ENCODE measurements at places on chromosomes 1 and 21.
A peak's percentile ranks its signal among the peaks of the same experiment; 100 is the strongest.

DNA sequence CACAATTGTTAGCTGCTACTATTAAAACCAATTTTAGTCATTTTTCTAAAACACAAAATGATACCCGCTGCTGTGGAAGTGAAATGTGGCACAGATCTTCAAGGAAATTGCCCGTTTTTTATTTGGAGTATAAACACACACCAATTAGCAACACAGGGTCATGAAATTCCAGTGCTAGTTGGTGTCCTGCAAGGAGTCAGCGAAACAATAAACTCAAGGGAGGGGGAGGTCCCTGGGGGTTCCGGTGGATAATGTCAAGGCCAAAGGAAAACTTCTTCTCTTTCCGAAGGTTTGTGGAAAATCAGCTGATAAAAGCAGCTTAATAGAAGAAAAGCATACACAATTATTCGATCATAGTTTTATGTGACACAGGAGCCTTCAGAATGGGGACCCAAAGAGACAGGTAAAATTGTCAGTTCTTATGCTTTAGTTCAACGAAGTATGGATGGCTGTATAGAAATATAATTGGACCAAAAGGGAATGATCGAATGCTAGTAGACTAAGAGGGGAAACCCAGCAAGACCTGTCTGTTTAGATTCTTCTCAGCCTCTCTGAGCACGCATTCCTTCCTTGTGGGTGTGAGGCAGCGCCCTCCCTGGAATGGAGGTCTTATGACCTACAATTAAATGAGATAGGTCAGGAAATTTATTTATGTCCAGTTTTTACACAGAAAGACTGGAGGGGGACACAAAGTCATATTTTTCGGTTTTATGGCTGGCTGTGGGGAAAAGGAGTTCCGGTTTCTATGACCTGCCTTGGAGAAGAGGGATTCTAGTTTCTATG, 65.9 kb downstream of the KCNK1 start:
- no peak for DNase-seq

- DNase-seq = no peak
Measured at GRCh38 chr1:15038232-15039016, 115.1 kb upstream of the TMEM51 start.

DNA sequence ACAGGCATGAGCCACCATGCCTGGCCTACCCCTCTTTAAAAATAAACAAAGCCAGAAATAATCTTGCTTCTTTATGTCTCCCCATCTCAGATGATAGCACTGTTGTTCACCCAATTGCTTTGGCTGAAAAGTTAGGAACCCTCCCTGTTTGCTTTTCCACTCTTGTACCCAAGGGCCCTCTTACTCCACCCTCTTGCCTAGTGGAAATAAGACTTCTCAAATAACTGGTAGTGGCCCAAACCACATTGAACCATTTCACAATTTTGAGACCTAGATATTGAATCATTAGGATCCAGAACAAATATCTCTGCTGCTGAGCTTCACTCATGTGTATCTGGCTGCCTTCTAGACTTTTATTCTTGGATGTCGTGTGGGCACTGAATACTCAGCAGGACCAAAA, 37.7 kb downstream of the RNF220 start:
- DNase-seq = no peak

DNA sequence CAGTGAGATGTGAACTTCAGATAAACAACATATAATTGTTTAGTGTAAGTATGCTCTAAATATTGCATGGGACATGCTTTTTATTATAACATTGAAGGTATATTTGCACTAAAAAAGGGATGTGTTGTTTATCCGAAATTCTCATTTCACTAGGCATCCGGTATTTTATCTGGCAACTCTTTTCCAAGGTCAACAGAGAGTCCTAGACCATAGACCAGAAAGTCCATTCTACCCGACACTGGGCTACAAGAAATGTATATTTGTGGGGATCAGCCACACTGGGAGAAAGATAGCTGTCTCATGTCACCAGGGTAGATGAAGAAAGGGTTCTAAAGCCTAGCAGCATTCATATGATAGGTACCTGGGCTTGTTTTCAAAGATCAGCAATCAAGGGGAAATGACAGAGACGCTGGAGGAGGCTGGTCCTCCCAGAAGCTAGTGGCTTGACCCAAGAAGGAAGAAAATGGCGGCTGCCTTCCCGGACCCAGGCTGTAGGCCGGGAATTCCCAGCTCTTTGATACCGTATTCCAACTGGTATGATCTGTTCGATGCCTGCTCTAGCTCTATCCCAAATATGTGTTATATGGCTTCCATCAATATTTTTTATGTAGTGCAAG, 161.1 kb upstream of the IRF2BP2 start:
- DNase-seq = no peak

- DNase-seq = no peak
Measured at GRCh38 chr21:42429856-42430255, 26.2 kb downstream of the UBASH3A start.

DNA sequence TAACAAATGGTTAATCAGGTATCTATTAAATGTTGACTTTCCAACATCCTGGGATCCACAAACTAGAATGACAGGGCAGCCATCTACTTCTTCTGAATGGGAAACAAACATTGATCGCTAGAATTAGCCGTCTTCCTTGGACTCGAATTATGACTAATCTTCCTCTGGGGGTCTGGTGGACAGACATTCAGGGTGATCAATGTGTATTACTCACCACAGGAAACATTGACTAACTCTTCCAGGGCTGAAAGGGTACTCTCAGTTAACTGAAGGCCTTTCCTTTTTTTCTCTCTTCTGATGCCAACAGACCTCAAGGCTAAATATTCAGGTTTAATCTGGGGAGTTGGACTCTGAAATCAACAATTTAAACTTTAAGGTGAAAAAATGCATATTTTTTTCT, 9.5 kb downstream of the NOL9 start:
- DNase-seq = no peak

DNA sequence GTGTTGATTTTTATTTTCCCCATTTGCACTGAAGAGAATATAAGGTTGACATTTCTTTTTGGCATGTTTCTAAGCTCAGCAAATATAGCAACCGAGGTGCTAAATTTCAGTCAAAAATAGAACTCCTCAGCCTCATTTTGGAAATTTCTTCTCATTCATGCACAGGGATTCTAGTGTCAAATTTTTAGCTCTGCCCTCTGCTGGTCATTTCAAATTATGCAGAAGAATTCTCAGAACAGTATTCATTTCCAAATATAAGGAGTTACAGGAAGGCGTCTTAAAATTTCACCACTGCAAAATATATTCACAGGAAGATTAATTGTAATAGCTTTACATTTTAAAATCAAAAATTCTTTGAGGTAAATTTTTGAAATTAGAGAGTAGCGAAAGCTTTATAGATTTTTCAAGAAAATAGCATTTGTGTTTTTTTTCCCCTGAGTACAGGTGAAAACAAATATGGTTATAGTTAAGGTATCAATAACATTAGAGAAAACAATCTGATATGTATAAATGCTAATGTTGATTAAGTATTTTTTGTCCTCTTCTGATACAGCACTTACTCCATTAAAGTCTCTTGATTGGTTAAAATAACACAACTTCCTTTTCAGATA, 57.9 kb downstream of the FMN2 start:
- DNase-seq = peak; percentile 30

DNA sequence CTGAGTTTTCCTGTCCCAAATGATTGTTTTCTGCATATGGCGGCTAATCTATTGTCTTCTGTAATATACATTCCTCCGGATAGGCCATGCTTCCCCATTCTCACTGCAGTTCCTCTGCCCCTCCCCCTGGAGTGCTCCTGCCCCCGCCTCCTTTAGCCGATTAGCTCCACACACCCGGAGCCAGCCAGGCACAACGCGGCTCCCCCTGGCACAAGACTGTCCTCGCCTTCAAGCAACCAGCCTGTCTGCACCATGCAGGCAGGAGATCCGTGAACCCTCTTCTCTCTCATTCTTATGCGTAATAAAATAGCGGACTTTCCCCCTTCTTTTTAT, 18.0 kb downstream of the SERTAD4 start:
- peak; percentile 84 for DNase-seq

GRCh38 chr1:34984435-34984792, 733 bp downstream of the TMEM35B start:
- DNase-seq = no peak

DNA sequence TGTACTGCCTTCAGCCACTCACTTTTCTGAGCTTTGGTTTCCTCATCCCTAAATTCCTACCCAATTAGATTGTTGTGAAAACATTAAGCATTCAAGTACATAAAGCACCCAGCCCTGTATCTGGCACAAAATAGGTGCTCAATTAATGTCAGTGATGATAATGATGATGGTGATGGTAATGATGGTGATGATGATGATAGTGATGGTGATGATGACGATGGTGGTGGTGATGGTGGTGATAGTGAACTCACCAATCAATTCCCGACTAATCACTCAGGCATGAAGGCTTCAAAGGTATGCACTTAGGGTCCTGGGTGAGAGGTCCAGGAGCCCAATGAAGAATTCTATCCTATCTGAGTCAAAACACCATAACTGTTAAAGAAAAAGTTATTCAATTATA, 383.5 kb downstream of the MATN1 start:
- no peak for DNase-seq

DNA sequence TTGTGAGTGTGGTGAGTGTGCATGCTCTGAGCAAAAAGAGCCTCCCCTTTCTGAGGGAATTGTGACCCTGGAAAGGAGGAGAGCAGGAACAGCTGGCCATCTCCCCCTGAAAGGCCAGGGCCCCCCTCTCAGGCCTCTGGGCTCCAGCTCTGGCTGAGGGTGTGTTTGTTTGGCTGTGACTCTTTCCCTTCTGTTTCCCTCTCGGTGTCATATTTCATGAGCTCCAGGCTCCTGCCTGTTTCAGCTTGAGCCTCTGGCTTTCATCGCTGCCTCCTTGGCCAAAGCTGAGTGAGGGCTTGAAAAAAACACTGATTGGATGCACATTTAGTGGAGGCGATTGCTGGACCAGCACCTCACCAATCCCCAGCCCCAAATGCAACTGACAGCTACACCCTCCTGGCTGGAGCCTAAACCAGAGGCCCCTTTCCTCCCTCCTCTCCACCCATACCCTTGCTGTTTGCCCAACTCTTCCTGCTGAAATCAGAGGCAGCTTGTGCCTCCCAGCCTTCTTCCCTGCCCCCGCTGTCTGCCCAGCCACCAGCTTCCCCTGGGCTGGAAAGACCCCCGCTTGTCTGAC, 64.1 kb downstream of the DDR2 start:
- peak; percentile 61 for DNase-seq

DNA sequence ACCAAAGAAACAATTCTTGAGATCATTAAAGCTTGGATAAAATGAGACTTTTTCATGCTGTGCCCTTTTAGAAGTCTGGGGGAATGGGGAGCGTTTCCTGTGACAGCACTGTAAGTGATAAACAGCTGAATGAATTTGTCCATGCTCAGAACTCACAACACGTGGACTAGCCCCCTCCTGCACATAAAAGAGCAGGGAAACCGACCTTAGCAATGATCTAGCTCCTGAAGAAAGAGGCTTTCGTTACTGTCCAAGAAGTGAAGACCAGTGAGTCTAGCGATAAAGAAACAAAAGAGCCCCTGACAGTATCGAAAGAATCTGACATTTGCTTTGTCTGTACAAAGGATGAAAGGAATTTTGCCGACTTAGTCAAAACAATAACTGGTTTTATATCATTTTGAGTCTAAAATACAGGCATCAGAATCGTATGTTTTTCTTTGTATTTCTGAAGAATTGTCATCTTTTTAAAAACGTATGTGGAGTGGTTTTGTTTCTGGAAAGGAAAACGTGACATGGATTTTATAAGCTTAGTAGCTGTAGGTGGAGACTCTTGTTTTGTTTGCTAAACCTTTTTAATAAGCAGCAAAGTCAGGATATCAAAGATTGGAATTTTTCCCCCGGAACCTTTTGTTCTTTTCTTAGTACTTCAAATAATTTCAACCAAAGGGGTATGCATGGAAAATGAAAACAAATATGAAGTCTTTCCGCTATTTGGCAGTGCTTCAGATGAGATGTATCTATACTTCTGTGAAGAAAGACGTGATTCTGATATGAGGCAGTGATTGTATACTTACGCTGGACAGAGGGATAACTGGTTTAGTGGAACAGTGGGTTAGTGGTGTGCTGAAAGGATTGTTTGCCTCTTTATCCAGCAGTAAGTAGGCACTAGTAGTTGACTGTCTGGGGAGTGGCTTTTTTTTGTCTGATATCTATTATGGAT, 61.0 kb downstream of the MAST2 start:
- DNase-seq = peak; percentile 39
